Mammary epithelial cell (primary cell): ENCODE measurements at places on chromosomes 7 and 10. TPM values are rescaled to one million over a fixed set of nuclear protein-coding genes. Genes with fewer than 3 reads are reported as not detected.
A peak's percentile ranks its signal among the peaks of the same experiment; 100 is the strongest.

Gene CELF2
- 2.5 TPM for total RNA-seq

Gene HTR7
- total RNA-seq = 24.1 and 24.9 TPM in 2 replicates

Gene EVX1
- total RNA-seq = not detected in 2 replicates

Gene DRGX
- not detected for total RNA-seq

Gene PTF1A
- total RNA-seq = not detected

- no peak for DNase-seq
Measured at GRCh38 chr7:140060788-140061606, 1.8 kb downstream of the PARP12 start.

DNA sequence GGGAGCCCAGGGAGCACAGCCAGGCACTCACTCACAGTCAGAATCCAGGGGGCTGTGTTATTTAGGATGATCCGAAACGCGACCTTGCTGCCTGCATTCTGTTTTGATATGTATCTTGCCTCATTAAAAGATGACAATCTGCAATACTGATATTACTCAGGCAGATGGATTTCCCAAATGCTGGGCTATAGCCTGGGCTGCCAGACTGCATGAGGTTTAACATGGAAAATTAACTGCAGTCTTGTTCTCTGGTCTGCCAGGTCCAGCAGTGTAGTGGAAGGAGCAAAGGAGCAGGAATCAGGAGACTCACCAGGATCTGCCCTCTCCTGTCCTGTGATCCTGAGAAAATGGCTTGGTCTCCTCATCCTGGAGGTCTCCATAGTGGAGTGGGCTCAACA is 258.1 kb downstream of the PAXIP1 start:
- no peak for DNase-seq

- DNase-seq = peak; percentile 24
Measured at GRCh38 chr7:144842377-144842851, 6.6 kb upstream of the TPK1 start.

- DNase-seq = peak; percentile 54
Measured at GRCh38 chr7:45143616-45144015, 14.0 kb upstream of the RAMP3 start.

GRCh38 chr10:69825604-69826003 is 23.9 kb downstream of the COL13A1 start:
- DNase-seq = no peak

DNA sequence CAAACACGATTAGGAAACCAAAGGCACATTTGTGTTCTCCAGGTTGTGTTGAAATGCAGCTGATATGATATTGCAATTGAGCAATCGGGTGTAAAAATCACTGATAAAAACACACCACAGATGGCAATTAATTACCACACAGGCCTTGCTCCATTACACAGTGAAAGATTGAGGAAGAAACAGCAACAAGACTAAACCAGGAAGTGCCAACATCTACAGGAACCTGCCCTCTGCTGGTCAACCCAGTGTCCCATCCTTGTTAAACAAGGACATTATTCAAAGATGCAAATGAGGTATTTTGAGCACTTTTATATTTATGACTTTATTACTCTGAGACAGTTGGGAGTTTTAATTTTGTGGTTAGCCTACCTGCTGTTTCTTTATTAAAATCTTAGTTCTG is 765.6 kb upstream of the GHITM start:
- DNase-seq = peak; percentile 47

- no peak for DNase-seq
Measured at GRCh38 chr7:18504965-18505364, 9.4 kb downstream of the HDAC9 start.

GRCh38 chr10:18079665-18080295 is 60.4 kb upstream of the CACNB2 start:
- no peak for DNase-seq

- no peak for DNase-seq
Measured at GRCh38 chr10:90635111-90635765, 222.6 kb downstream of the HTR7 start.

DNA sequence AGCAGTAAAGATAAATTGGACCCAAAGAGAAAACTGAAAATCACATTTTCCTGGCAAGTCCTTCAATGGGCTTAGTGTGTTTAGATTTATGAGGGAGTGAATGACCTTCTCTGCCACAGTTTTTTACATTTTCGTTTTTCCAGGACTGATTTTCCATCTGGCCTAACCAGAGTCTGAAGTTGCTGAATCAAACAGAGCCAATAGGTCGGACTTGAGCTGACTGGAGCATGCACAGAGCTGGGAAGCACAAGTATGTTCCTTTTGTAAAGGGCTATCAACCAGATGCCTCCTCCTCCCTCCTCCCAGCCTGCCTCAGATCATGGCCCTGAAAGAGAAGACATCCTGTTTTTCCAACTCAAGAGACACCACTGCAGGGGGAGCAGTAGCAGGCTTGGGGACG is 126.0 kb upstream of the ANKRD1 start:
- no peak for DNase-seq

DNA sequence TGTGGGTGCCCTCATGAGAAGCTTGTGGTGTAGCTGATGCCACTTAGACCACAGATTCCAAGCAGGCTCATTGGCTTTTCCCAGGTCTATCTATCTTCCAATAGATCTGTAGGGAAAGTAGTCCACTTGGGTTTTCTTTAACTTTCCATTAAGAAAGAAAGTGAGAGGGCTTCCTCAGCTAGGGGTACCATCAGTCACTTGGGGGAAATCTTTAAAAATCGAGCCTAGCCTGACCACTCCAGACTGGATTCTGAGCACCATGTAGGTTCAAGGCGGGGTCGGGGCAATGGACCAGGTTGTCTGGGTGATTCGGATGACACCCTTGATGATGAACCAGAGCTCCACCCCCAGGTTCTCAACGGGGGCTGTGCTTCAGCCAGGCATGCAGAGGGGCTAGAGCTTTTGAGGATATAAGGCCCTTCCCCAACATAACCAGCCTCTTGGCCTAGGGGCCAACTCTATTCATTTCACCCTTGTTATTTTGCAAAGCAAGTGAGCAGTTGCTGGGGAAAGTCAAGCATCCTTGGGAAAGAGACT is 27.0 kb downstream of the ITPRIP start:
- no peak for DNase-seq

DNA sequence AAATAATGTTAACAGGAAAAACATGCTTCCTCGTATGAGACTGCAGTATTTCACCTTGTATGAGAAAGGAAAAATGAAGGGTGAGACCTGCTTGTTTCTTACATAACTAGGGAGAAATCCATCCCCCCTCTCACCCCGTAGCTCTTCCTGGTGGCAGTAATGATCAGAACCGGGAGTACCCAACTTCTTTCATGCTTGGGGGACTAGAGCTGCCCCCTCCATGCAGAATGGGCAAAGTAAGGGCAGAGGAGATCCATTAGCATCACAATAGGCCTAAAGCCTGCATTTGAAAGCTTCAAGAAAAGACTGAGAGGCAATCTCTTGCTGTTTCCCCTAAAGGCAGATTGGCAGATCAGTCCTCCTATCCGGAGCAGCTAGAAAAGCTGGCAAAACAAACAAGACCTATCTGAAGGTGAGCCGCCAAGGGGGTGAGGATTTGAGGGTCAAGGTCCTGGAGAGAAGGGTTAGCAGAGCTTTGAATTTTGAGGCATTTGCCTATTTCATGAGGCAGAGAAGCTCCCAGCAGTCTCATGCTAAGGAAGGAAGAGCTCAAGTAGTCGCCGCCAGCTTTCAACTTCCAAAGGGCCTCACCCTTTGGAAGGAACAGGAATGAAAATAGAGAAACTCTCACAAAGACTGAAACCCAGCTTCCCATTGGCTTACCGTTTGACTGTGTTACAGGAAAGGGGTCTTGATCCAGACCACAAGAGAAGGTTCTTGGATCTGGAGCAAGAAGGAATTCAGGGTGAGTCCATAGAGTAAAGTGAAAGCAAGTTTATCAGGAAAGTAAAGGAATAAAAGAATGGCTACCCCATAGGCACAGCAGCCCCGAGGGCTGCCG is 36.2 kb downstream of the BAG3 start:
- peak; percentile 56 for DNase-seq
